Stomach (tissue), 19 donors: ENCODE measurements at places on chromosomes 16 and 17. TPM values are rescaled to one million over a fixed set of nuclear protein-coding genes. Genes with fewer than 3 reads are reported as not detected.

The PPP1R27 gene
- not detected for total RNA-seq

The GAST gene
- not detected for total RNA-seq

The HSF4 gene
- total RNA-seq = 23.3 TPM

The MYH13 gene
- total RNA-seq = 5.4 TPM

The GALR2 gene
- total RNA-seq = not detected

The PIK3R5 gene
- 18.8 TPM for total RNA-seq

The NTN1 gene
- 16.7 TPM for total RNA-seq

The PRSS8 gene
- total RNA-seq = 70.5 TPM

The CTRL gene
- total RNA-seq = not detected

The NUDT7 gene
- total RNA-seq = not detected

The EVPLL gene
- total RNA-seq = 0.29 TPM

The USH1G gene
- not detected for total RNA-seq

The MAF gene
- total RNA-seq = 30.4 TPM

The WFIKKN1 gene
- 4.0 TPM for total RNA-seq

The SYCE1L gene
- not detected for total RNA-seq

The SPNS2 gene
- 57.8 TPM for total RNA-seq

The MYH2 gene
- total RNA-seq = 0.18 TPM

The ANKS4B gene
- 9.0 TPM for total RNA-seq

The USP7 gene
- 126 TPM for total RNA-seq

The HSPB9 gene
- not detected for total RNA-seq

The DBNDD1 gene
- 26.3 TPM for total RNA-seq

The CAPNS2 gene
- not detected for total RNA-seq

The FBXL16 gene
- 0.72 TPM for total RNA-seq

The GNAO1 gene
- total RNA-seq = 9.9 TPM

The MT1H gene
- total RNA-seq = not detected

The GPR142 gene
- not detected for total RNA-seq

The SLC38A10 gene
- 107 TPM for total RNA-seq

The CDK5RAP3 gene
- total RNA-seq = 682 TPM

The ALDH3A1 gene
- 5.8 TPM for total RNA-seq

The PRKCB gene
- total RNA-seq = 10.6 TPM

The KRTAP29-1 gene
- total RNA-seq = not detected

The PPM1E gene
- total RNA-seq = 0.89 TPM

The ZACN gene
- not detected for total RNA-seq

The PLA2G15 gene
- 15.4 TPM for total RNA-seq

The SHCBP1 gene
- 9.4 TPM for total RNA-seq

The SP6 gene
- total RNA-seq = 3.0 TPM

The CCL8 gene
- not detected for total RNA-seq

The PTRH2 gene
- total RNA-seq = 14.1 TPM

The KRT28 gene
- not detected for total RNA-seq
